Right ventricle myocardium inferior (tissue), 1 donor: ENCODE measurements at places on chromosomes 7 and 10. TPM values are rescaled to one million over a fixed set of nuclear protein-coding genes. Genes with fewer than 3 reads are reported as not detected.

- DNase-seq: no peak
Observed at GRCh38 chr7:152462995-152463708, 27.3 kb upstream of the KMT2C start.

DNA sequence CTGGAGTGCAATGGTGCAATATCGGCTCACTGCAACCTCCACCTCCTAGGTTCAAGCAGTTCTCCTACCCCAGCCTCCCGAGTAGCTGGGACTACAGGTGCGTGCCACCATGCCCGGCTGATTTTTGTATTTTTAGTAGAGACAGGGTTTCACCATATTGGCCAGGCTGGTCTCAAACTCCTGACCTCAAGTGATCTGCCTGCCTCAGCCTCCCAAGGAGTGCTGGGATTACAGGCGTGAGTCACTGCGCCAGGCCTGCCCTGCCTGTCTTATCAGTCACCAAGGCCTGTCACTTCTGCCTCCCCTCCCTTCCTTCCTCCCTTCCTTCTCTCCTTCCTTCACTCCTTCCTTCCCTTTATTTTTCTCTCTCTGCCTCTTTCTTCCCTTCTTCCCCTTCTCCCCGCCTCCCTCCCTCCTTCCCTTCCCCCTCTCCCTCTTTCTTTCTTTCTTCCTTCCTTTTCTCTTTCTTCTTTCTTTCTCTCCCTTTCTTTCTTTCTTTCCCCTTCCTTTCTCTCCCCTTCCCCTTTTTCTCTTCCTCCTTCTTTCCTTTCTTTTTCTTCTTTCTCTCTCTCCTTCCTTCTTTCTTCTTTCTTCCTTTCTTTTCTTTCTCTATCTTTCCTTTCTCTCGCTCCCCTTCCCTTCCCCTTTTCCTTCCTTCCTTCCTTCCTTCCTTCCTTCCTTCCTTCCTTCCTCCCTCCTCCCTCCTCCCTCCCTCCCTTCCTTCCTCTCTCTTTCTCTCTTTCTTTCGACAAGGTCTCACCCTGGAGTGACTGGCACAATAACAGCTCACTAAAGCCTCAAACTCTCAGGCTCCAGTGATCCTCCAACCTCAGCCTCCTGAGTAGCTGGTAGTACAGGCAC, 3.1 kb upstream of the ST7 start:
- DNase-seq: no peak

Gene HMX3
- not detected for total RNA-seq

- DNase-seq: no peak
Observed at GRCh38 chr10:79126351-79127080, 57.8 kb downstream of the ZMIZ1 start.

Gene ELAPOR2
- total RNA-seq: 6.4 TPM

GRCh38 chr7:151330661-151331060, 11.0 kb upstream of the NUB1 start:
- no peak for DNase-seq

Gene ASZ1
- total RNA-seq: not detected

GRCh38 chr10:28668363-28669226, 8.7 kb upstream of the BAMBI start:
- DNase-seq: no peak

DNA sequence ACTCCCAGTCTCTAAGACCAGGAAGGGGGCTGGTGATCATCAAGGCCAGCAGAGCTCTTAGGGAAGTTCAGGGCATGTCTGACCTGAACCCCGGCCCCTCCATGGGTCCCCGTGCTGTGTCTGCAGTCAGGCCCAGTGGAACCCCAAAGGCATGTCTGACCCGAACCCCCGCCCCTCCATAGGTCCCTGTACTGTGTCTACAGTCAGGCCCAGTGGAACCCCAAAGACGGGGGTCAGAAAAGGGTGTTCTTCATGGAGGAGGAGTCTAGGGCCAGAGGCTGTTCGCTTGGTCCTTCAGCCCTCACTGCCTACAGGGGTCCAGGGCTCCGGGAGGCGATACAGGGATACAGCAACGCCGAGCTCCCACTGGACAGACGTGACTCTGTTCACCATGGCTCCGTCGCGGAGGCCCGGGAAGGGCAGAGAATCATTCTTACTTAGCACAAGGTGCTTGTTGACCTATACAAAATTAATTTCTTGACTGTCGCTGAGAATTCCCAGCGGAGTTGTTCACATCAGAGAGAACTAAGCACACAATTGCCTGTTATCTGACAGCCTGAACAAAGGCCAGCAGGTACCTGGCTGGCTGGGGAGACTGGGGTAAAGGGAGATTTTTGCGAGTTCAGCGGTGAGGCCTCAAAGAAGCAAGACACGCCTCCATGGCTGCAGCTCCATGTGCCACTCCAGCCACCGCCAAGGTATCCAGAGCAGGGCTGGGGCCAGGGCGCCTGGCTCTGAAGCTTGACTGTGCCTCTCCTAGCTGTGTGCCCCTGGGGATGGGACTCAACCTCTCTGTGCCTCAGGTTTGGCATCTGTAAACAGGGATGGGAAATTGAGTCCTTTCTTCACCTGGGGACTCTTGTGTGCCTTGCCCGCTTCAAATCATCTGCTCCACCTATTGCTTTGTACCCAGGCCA, 26.8 kb downstream of the EN2 start:
- DNase-seq: no peak
